ENCODE measurements at places on chromosomes 2 and 18.

- DNase-seq = no peak
Measured at GRCh38 chr18:36650906-36651305, 177.9 kb downstream of the TPGS2 start.

DNA sequence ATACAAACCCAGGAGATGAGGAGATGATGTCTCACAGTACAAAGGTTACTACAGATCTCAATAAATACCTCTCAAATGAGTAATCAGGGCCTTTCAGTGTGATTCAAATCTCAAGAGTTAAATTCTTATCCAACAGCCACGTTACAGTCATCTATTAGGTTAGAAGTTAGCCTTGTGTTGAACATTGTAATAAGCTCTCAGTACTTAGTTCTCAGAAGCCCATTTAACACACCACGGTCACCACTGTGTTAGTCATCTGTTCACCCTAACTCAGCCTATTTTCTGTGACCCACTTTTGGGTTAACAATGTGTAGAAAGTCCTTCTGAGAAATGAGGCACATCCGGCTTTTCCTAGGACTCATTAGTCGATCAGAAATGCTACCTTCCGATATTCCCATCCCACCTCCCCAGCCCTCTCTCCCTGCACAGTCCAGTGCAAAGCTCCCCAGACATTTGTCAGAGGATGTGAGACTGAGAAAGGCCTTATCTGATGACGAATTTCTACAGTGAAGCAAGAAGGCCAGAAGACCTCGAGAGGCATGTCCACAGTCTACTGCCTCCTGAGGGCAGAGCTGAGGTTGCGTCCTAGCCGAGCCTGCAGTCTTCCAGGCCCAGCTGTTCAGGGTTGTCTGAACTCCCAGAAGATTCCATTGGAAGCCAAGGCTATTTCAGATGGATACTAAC lies 92.6 kb downstream of the ACTR2 start:
- DNase-seq = no peak

DNA sequence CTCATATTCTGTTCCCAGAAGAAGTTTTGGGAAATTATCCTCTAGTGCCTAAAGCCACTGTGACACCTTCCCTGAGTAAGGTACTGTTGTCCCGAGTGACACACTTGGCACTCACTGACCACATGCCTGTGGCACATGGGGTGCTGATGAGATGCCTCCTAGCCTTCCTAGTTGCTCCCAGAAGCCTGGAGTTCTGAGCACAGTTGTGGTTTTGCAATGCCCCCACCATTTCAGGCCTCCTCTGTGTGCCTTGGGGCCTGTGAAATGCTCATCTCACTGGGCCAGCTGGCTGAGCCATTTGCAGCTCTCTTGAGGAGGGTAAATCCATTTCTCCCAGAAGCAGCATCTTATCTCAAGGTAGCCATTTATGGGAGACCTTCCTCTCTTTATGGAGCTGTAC lies 91.8 kb downstream of the DGKD start:
- no peak for DNase-seq

DNA sequence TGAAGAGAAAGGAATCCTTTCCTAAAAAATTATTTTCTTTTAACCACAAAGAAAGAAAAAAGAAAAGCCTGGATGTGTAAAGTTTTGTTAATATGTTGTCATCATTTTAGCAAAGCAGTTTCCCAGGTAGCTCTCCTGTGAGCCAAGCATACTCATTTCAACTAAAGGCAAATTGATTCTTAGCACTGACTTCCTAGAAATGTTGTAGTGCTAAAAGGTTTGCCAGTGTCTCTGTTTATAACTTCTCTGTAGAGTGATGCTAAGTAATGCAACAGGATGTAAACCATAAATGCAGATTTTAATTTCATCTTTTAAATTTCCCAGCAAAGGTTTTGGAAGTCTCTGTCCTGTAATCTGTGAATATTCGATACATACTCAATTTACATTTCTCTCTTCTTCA lies 10.2 kb downstream of the GATA6 start:
- no peak for DNase-seq

- DNase-seq = no peak
Measured at GRCh38 chr2:228369400-228370031, 188.0 kb upstream of the SPHKAP start.

GRCh38 chr2:79855264-79856006 lies 342.6 kb downstream of the CTNNA2 start:
- no peak for DNase-seq

GRCh38 chr18:67813380-67814028 lies 297.0 kb upstream of the DSEL start:
- no peak for DNase-seq
